ENCODE measurements at places on chromosomes 1 and 21. TPM values are rescaled to one million over a fixed set of nuclear protein-coding genes. Genes with fewer than 3 reads are reported as not detected.

The EXTL1 gene
- total RNA-seq = 11.9 TPM

The SPRR2B gene
- not detected for total RNA-seq

The RNPEP gene
- 15.4 TPM for total RNA-seq

The GCLM gene
- 9.6 TPM for total RNA-seq

The IFNGR2 gene
- total RNA-seq = 34.0 TPM

The NHLH1 gene
- total RNA-seq = not detected

The LIN28A gene
- not detected for total RNA-seq

The KRTAP11-1 gene
- total RNA-seq = not detected

The LAX1 gene
- total RNA-seq = 0.24 TPM

The DIO1 gene
- not detected for total RNA-seq

The LEMD1 gene
- total RNA-seq = not detected

The GJA4 gene
- total RNA-seq = 20.9 TPM

The L1TD1 gene
- total RNA-seq = not detected

The DENND4B gene
- total RNA-seq = 45.5 TPM

The CACHD1 gene
- 4.2 TPM for total RNA-seq

The FAM167B gene
- total RNA-seq = 8.1 TPM

The TIAM1 gene
- 2.9 TPM for total RNA-seq

The OR6K3 gene
- not detected for total RNA-seq

The ASH1L gene
- 41.3 TPM for total RNA-seq

The AGT gene
- 56.2 TPM for total RNA-seq

The BARHL2 gene
- not detected for total RNA-seq

The GJC2 gene
- 1.6 TPM for total RNA-seq

The COL6A1 gene
- total RNA-seq = 173 TPM

The PIK3C2B gene
- 17.7 TPM for total RNA-seq

The HOOK1 gene
- total RNA-seq = 6.3 TPM

The PDE4DIP gene
- total RNA-seq = 1,574 TPM

The CGN gene
- 0.27 TPM for total RNA-seq

The RBBP4 gene
- total RNA-seq = 89.7 TPM

The PTBP2 gene
- 14.0 TPM for total RNA-seq

The S100A3 gene
- 0.70 TPM for total RNA-seq

The LRRC47 gene
- total RNA-seq = 54.7 TPM

The OR2L2 gene
- total RNA-seq = not detected

The ZFYVE9 gene
- 18.4 TPM for total RNA-seq

The U2AF1 gene
- total RNA-seq = 6.5 TPM

The AMPD1 gene
- total RNA-seq = not detected

The CENPL gene
- total RNA-seq = 2.6 TPM

The NUAK2 gene
- total RNA-seq = 1.2 TPM

The TLR5 gene
- total RNA-seq = 3.0 TPM

The C1orf141 gene
- total RNA-seq = not detected

The PLA2G2F gene
- total RNA-seq = not detected

The IL19 gene
- not detected for total RNA-seq

The ECM1 gene
- 16.7 TPM for total RNA-seq

The PRAMEF27 gene
- total RNA-seq = not detected

The HEYL gene
- total RNA-seq = 16.9 TPM

The CAMK1G gene
- total RNA-seq = not detected

The ELF3 gene
- total RNA-seq = 0.65 TPM

The S1PR1 gene
- total RNA-seq = 50.9 TPM

The MIB2 gene
- total RNA-seq = 110 TPM

The AKR7A3 gene
- not detected for total RNA-seq

The CDC73 gene
- 52.9 TPM for total RNA-seq

The DDX59 gene
- total RNA-seq = 12.9 TPM

The CFHR1 gene
- total RNA-seq = not detected

The LCE3D gene
- total RNA-seq = not detected

The MYOM3 gene
- total RNA-seq = 396 TPM

The CYP4X1 gene
- total RNA-seq = 1.9 TPM

The BRINP2 gene
- total RNA-seq = 0.65 TPM

The RBP7 gene
- 30.2 TPM for total RNA-seq

The GPR153 gene
- 12.5 TPM for total RNA-seq

The KRTAP19-4 gene
- not detected for total RNA-seq

The DSCAM gene
- total RNA-seq = not detected
